ENCODE measurements at places on chromosomes 5 and 9.

- no peak for DNase-seq
These were observed 64.5 kb downstream of the LNPEP start for GRCh38 chr5:97000391-97000790.

- no peak for DNase-seq
These were observed 69.5 kb upstream of the UNC5A start for GRCh38 chr5:176740702-176741496.

- no peak for DNase-seq
These were observed 61.1 kb downstream of the OXCT1 start for GRCh38 chr5:41809128-41809527.

DNA sequence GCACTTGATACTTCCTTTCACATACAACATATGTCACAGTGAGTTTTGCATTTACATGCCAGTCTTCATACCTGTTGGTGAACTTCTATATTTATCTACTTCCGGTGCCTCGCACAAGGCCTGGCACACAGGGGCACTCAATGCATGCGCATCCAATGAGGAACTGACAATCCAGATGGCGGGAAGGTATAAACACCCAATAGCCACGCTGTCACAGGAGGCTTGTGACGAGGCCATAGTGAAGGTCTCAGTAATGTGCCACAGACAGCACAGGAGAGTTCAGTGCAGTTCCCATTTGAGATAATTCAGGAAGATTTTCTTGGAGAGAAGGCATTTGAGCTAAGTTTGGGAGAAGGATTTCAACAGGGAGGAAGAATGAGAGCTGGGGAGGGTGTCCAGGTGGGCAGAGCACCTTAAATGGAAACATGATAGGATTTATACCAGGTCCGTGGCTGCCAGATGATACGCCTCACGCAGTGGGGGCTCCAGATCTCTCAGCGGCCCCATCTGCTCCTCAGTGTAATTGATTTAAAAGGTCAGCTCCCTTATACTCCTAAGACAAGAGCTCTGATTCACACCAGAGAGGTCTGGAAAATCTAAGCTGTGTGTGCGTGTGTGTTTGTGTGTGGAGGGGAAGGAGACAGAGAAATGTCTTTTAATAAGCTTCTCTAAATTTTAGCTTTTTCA is 206.2 kb downstream of the DCP2 start:
- DNase-seq = no peak

- DNase-seq = no peak
These were observed 60.2 kb downstream of the KCNIP1 start for GRCh38 chr5:170563824-170564567.

DNA sequence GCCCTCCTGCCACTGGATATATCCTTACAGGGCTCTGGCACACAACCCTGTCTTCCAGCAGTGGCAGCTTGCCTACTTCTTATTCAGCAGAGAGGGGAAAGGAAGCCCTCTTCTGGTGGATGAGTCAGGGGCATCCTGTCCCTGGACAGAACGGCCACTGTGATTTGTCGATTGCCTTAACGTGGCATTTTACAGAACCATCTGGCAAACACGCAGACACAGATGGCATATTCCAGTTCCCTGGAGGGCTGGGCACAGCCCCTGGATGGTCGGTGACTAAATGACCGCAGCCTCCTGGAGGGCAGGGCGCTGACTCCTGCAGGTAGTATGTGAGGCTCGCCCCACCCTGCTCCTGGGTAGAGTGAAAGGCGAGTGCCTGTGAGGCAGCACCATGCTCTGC is 62.1 kb downstream of the DCP2 start:
- peak; percentile 67 for DNase-seq

GRCh38 chr5:116573702-116574366 is 789 bp downstream of the SEMA6A start:
- DNase-seq = peak; percentile 35
